Kidney (tissue), 22 donors: ENCODE measurements at places on chromosomes 11 and 22. TPM values are rescaled to one million over a fixed set of nuclear protein-coding genes. Genes with fewer than 3 reads are reported as not detected.

- DNase-seq = no peak
Observed at GRCh38 chr22:38424525-38425080, 30.4 kb downstream of the KCNJ4 start.

- DNase-seq = peak; percentile 73
Observed at GRCh38 chr11:34300026-34300925, 57.5 kb downstream of the ABTB2 start.

ANGPTL5 gene
- not detected for total RNA-seq

DNA sequence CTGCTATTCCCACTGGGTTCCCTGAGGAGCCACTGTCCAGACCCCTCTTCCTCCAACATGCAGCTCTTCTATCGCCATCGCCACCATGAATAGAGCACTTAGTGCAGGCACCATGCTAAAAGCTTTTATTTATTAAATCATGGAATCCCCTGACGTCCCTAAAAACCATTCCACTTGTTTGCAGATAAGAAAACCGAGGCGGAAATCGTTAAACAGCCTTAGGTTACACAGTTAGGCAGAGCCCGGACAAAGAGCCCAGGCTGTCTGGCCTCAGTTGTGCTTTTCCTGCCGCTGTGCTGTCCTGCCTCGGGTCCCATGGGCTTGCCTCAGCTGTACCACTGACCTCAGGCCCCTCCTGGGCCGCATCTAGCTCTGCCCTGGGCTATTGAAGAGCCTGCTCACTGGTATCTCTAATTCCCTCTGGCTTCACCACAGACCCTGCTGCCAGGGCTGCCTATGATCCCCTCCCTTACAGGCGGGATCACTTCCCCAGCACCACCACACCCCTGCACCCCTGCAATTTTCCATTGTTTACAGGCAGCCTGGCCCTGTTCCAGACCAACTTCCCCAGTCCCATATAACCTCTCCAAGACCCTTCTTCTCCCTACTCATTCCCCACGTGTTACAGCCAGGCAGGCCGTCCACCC, 13.0 kb upstream of the TUB start:
- peak; percentile 44 for DNase-seq

DNA sequence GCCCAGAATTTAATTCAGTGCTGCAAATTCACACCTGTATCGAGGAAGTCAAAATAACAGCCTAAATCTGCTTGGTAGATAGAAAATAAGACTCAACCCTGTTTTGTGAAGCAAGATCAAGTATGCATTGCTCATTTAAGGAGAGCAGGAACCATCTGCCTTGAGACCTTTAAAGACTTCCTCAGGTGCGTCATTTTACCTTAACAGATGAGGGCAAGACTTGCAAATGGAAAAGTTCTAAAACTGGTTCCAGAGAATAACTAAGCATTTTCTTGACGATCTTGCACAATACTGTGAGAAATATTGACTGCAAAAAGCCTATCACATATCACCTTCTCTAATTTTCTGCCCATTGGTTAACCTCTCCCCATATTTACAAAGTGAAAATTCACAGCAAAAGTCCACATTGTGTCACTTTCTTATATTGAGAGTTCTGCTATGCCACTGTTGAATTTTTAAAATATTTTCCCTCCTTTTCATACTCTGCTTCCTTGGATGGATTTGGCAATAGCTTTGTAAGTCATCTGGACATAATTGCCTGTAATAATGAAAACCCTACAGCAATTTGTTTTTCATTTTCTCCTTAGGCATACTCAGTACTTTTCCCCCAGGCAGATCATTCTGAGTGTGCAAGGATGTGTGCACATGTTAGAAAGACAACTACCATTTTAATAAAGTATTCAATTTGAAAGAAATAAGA, 234.2 kb downstream of the AASDHPPT start:
- DNase-seq = no peak

DNA sequence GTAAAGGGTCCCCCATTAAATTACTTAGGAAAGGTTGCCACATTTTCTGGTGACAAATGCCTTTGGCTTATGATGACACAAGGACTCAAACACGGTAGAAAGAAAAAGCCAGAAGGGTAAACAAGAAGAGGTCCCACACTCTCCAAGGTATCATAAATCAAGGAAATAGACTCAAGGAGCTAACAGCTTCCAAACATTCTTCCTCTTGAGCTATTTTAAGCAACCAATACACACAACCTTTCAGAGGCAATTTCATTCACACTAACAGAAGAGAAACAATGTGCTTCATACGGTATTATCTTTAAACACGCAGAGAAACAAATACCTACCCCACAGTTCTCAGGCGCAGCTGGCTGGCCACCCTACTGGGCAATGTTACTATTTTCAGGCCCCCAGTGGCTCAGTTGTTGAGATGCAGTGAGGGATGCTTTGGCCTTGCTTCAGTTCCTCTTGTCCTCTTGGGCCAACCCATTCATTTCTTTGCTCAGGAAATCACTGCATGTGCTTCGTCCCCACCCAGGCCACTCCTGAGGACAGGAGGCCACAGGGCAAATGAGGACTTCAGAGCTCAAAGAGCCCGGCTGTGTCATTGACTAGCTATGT, 15.8 kb downstream of the ABTB2 start:
- DNase-seq = no peak

OR52K2 gene
- not detected for total RNA-seq
